Kidney tubule cell (primary cell): ENCODE measurements at places on chromosomes 7 and 10.

GRCh38 chr10:91340613-91341362 lies 69.4 kb upstream of the HECTD2 start:
- peak; percentile 97 for DNase-seq

DNA sequence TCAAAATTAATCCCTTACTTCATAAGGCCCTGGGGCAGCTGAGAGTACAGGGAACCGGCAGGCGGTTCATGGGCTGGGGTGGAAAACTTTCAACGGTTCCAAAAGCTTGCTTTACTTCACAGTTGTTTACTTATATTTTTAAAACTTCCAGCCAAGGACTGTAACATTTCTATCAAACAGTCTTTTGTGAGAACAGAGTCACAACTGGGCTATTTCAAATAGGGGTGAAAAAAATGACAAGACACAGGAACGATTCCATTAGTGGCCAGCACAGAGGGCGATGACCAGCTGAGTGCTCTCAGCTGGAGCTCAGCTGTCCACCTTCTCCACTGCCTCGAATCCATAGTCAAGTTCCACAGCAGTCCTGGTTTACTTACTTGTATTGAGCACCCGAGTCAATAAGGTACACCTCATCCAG lies 48.2 kb downstream of the XPNPEP1 start:
- no peak for DNase-seq

DNA sequence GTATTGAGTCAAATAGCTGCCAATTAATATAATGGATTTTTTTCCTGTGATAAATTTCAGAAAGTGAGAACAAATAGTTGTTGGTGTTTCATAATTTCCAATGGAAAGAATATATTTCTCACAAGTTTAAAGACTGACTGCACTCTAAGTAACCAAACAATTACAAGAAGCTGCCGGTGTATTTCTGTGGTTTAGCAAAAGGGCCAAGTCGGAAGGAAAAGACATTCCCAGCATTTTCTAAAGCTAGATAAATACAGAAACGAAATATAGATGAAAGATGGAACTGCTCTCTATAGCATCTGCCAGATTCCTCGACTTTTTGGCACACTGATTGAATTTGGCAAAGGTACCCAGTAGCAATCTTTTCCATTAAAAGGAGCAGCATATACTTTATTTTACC lies 92.7 kb upstream of the MKX start:
- DNase-seq = no peak

DNA sequence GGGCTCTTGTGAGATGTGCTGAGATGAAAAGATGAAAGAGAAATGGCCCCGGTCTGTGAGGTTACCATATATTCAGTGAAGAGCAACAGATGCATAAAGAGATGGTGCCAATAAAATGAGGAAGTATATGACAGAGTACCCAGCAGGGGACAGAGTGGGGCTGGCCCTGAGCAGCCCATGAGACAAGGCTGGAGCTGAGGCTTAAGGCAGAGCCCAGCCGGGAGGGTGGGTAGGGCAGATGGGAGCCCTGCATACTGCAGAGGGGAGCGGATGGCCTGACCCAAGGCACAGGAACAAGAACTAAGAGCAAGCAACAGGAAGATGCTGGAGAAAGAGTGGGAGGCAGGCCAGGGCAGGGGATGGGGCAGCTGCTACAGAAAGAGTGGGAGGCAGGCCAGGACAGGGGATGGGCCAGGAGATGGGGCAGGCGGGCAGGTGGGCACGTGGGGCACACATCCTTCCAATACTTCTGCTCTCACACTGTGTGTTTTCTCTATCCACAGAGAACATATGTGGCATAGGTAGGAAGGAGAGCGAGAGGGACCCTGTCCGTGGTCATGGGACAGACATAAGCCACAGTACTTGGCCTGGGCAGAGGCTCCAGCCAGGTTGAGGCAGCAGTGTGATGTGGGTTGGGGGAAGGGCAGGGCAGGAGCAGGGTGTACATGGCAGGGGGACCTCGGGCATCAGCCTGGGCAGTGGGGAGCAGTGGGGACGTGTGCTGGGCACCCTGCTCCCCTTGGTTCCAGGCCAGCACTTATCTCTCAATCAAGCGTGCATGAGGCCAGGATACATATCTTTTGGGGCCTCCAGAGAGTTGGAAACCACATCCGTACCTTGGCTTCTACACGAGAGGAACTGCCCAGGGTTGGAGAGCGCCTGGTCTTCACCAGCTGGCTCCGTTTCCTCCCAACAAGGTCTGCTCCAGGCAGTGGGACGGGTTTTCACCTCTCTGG lies 91.6 kb upstream of the IKZF1 start:
- DNase-seq = no peak

DNA sequence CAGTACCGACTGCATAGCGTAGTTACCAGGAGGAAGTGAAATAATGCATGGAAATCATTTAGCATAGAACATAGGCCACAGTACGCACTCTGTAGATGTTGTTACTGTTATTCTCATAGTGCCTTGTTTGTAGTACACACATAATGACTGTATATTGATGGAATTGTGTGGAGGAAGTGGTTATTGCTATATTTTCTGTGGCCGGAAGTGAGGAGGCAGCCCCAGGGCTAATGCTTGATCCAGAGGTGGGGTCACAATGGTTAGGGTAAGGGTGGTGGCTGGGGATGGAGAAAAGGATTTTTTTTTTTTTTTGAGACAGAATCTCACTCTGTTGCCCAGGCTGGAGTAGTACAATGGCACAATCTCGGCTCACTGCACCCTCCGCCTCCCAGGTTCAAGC lies 4.5 kb upstream of the MGAM start:
- DNase-seq = no peak
